ENCODE measurements at places on chromosomes 3 and 15. TPM values are rescaled to one million over a fixed set of nuclear protein-coding genes. Genes with fewer than 3 reads are reported as not detected.
A peak's percentile ranks its signal among the peaks of the same experiment; 100 is the strongest.

- peak; percentile 6 for DNase-seq
These were observed 55.8 kb downstream of the RSRC1 start for GRCh38 chr3:158165730-158166129.

The CNTN3 gene
- 0.50 TPM for total RNA-seq

The IL16 gene
- 0.36 TPM for total RNA-seq

GRCh38 chr15:63243101-63243500 lies 34.3 kb upstream of the APH1B start:
- DNase-seq, result no peak

The MYL3 gene
- total RNA-seq, result 0.43 TPM

DNA sequence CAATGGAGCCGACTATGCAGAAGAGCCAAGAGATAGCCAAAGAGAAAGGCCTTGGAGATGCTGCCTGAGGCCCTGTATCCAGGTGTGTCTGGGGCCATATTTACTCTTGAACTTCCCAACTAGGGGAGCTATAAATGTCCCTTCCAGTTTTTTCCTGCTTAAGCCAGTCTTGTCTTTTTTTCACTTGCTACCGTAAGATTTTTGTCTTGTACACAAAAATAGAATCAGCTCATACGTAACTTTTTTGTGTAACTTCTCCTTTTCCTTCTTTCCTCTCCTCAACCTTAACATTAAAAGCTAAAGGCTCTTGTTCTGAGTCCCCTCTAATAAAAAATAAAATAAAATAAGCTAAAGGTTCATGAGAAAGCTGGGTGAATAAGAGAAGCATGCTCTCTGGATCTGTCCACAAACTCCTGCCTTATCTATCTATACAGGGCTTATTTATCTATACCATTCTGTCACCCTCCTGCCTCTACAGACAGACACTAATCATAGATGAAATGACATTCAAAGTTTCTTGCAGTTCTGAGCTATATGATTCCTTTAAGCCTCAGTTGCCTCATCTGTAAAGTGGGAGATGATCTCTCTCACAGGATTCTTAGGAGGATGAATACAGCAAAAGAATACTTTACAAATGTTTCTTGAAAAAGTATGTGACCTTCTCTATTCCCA lies 4.6 kb downstream of the SUMF1 start:
- DNase-seq, result no peak

DNA sequence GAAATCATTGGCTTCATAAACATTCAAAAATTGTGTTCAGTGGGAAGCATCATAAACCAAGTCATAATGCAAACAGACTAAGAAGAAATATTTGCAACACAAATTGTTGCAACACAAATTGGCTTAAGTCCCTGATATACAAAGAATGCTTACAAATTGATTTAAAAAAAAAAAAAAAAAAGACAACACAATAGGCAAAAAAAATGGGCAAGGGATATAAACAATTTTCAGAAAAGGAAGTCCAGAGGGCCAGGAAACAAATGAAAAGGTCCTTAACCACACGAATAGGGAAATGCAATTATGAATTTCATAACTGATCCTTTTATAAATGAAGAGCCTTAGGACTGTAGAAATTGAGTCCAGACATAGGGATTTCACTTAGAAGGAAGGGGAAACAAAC lies 98.9 kb downstream of the LRRK1 start:
- DNase-seq, result no peak
